Thyroid gland (tissue), 4 donors: ENCODE measurements at places on chromosomes 5 and 9.

DNA sequence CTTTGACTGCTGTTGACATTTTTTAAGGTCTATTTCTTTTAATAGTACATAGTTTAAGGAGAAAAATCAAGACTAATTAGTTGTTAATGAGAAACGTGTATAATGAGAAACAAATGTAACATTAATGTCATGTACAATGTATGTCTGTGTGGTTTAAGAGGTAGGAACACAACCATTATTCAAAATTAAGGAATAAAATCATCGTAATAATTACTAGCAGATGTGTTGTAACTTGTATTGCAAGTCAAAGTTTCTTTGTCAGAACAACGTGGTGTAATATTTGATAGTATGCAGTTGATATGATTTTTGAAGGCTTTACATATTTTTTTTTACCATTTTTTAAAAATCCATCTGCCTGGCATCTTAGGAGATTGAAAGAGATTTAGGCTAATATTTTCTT, 120.2 kb upstream of the ARRDC3 start:
- DNase-seq = no peak

- DNase-seq = no peak
Observed at GRCh38 chr5:157295247-157295646, 29.3 kb downstream of the CYFIP2 start.

DNA sequence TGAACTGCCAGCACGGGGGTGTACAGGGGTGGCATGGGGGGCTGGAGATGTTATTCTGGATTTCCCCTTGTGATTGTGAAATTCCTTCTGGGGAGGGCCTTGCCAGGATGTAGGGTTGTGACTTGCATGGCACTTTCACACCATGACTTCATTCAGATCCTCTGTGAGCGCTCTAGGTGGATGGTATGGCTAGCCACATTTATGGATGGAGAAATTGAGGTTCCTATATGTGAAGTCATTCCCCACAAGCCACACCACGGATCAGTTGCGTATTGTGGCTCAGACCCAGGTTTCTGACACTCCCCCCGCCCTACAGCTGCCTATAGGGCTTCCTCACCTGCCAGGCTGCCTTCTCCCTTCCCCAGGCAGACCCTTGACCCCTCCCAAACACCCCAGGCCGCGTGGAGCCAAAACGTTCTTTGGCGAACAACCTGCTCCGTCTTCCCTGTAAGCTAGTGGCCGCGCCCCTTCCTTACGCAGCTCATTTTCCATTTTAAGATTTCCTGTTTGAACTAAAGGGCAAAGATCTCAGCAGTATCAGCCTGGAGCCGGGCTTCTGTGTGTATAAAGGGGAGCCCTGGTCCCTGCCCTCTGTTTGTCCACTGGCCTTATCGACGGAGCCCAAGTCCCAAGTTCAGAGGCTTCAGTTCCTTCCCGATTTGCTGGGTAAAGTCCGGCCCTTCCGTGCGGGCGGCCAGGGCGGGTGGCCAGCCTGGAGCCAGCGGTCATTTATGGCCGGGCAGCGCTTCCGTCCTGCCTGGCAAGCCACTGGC, 97.8 kb upstream of the KLF4 start:
- DNase-seq = peak; percentile 2

DNA sequence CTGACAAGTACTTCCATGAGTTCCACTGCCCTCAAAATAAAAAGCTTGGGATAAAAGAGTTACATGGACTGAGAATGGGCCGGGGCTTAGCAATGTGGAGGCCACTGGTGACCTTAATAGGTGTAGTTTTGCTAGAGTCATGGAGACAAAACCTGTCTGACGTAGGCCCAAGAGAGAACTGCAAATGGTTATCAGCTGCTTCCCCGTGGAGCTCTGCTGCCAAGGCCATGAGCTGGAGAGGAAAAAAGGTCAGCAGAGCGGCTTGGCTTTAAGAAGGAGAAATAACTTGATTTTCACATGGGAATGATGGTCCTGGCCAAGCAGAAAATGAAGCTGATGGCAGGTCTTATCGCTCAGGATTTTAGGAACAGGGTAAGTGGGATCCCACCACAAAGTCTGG, 3.7 kb upstream of the SURF6 start:
- no peak for DNase-seq

DNA sequence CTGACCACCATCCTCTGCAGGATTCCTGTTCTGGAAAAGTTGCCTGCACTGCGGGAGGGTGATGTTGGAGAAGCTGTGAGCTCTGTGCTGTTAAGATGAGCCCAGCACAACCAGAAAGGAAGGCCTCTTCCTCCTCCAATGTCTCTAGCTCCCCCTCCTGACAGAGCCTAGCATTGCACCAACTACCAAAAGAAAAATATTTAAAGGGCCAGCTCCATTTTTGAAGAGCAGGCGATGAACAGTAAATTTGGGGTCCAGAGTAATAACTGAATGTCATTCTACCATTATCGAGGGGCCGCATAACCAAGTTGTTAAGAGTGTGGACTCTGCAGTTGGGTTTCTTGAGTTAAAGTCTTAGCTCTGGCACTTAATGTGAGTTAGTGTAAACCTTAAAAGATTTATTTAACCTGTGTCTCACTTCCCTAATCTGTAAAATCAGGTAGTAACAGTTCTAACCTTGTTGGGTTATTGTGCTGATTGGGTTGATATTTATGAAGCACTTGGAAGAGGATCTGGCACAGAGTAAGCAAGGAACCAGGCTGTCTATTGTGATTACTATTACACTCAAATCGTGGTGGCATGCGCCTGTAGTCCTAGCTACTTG, 3.9 kb downstream of the TEX53 start:
- peak; percentile 78 for DNase-seq

GRCh38 chr5:115460472-115460871, 84.1 kb downstream of the FEM1C start:
- peak; percentile 93 for DNase-seq

DNA sequence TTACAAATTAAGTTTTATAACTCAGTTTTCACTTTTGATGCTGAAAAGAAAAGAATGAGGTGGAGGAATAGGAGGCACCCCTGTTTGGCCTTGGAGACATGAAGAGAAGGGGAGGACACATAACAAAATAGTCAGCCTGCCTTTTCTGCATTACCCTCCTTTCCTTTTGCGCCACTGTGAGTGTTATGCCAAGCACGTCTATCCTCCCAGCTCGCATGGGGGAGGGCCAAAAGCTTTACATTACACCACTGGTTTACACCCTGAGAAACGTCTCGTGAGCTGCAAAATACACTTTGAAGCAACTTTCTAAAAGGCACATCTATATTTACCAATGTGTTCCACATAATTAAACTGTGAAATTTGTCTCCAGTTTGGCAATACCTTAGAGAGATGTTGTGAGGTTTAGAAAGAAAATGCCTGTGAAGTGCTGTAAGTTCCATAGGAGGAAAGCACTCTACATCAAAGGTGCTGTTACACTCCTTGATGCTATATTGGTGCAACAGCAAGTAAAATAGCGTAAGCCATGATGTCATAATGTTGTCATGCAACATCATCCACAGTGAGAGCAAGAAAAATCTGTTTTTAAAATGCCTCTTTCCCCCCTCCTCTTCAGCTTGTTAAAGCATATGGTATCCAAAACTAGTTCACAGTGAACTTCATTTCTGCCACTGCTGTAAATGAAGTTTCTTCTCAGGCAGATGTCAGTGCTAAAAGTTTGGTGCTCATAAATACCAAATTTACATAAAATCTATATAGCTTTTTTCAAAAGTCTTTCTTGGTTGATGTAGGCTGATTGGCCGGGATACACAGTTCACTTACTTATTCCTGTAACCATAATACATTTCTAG, 50.3 kb downstream of the CETN3 start:
- no peak for DNase-seq

DNA sequence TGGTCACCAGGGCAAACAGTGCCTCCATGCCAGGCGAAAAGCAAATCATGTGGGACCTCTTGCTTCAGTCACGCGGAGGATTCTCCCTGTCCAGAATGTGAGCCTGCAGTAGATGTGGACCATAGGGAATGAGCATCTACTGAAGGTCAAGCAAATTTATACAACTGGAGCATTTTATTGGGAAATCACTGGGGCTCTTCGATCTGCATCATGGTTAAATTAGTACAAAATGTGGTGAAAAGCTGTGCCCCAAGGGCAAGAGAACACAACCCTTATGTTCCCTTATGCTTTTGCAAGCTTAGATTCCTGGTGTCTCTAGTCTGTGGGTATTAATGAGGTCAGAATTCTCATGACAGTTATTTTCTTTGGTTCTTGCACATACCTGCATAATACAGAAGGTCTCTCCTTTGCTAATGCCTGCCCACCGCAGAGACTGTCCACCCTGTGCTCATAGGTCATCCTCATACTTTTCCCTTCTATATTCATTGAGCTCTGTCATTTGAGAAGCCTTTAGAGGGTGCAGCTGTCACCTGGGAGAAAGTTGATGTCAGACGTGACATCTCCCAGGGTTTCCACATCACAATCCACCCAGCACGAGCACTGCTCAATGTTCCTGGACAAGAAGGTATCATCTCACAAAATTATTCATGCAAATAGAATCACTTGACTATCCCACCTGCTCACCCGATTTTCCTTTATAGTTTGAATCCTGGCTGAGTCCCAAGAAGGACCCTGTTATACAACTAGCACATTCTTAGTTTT, 111.7 kb downstream of the NXNL2 start:
- no peak for DNase-seq

GRCh38 chr9:130590305-130590704, 10.9 kb downstream of the FUBP3 start:
- DNase-seq = peak; percentile 49

- no peak for DNase-seq
Observed at GRCh38 chr5:135448791-135449507, 1.8 kb upstream of the DCANP1 start.

DNA sequence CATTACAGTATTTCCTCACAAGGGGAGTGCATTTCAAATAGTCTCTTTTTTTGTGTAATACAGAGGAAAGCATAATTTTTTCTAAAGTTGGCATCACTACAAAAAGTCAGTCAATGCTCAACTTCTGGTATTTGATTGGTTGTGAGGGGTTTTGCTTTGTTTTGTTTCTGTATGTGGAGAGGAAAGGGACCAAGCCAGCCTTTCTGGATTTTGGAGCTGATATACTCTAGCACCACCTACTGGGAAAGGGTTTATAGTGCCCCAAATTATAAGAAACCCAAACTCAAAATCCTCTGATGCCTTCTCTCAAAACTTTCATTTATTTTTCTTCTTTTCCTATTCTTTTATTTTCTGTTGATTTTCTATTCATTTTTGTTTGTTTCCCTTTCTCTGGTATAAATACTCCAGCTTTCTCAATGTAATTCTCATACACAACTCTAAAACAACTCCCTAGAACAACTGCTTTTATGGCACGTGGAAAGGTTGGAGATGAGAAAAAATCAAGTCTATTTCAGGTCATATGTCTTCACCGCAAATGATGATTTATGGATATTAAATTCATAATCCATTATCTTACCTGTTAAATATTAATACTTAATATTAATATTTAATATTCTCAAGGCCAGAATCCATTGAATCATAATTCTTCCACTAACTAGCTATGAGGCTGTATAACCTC, 69.5 kb upstream of the ANXA1 start:
- DNase-seq = no peak

DNA sequence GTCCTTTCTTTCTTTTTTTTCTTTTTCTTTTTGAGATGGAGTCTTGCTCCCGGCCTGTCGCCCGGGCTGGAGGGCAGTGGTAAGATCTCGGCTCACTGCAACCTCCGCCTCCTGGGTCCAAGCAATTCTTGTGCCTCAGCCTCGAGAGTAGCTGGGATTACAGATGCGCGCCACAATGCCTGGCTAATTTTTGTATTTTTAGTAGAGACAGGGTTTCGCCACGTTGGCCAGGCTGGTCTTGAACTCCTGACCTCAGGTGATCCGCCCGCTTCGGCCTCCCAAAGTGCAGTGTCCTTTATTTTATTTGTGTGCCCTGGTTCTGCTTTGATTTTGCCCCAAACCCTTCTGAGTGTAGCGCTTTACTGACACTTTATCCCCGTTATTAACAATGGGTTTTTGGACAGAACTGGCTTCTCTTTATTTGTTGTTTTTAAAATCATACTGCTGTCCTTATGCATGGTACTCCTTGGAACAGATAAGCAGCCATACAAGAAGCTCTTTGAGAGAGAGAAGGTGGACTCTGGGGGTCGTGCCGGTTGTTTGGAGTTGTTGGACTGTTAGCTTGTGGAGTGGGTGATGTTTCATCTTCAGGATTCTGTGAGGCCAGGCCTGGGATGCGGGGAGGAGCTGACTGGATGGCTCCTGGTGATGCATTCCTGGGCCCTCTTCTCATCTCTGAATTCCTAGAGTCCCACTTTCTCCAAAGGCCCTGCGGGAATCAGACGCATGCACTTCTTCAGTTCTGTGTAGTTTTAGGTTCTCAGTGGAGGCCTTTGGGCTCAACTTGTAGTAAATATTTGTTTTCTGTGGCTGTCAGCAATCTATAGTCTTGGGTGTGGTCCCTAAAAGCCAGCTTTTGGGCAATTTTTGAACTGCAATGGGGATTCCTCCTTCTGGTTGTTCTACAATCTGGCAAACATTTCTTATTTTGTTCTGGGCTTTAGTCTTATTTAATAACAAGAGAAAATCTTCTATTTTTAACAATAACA, 47.8 kb downstream of the PTTG1 start:
- DNase-seq = no peak

- no peak for DNase-seq
Observed at GRCh38 chr5:66967826-66968262, 228.8 kb downstream of the CD180 start.

DNA sequence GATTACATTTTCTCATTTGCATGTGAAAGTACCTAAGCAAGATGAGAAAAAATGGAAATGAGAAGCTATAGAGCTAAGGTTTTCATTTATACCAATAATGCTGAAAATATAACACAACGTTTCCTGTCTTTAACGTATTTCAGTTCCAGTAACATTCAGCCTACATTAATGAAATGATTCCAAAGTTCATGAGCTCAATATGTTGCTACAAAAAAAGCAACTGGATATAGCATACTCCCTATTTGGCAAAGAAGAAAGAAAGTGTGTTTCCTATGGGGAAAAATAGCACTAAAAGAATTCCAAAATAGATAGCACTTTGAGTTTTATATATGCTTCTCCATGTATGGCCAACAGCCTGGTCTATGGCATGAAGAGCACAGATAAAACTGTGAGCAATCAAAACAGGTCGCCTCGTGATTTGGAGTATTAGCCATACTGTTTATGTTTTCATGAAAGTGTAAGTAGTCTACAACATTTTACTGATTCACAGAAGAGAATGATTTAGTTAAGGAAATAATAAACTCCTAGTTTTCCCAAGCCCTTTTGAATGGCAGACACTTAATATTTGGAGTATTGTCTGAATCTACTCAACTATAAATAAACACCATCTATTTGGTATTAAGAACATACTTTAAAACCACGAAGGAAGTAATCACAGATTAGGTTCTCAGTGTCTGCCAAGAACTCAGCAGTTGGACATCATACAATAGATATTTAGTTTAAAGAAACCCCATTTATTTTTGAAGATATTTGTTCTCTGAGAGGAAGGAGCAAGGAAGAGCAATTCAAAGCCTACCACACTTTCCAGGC, 258.7 kb upstream of the RASA1 start:
- no peak for DNase-seq

- DNase-seq = no peak
Observed at GRCh38 chr5:177128551-177128981, 5.0 kb upstream of the NSD1 start.
